Placental epithelial cell (primary cell): ENCODE measurements at places on chromosomes 4 and X. TPM values are rescaled to one million over a fixed set of nuclear protein-coding genes. Genes with fewer than 3 reads are reported as not detected.

The TDO2 gene
- total RNA-seq: not detected in 2 replicates

The ATP8A1 gene
- under 0.01 and 0.43 TPM in 2 replicates for total RNA-seq

The P2RY8 gene
- not detected in 2 replicates for total RNA-seq

The PWWP3B gene
- 4.4 and 5.1 TPM in 2 replicates for total RNA-seq
